Posterior vena cava (tissue), 2 donors: ENCODE measurements at places on chromosomes 4 and X.

GRCh38 chrX:13000301-13000811 is 25.4 kb downstream of the TMSB4X start:
- DNase-seq: no peak

DNA sequence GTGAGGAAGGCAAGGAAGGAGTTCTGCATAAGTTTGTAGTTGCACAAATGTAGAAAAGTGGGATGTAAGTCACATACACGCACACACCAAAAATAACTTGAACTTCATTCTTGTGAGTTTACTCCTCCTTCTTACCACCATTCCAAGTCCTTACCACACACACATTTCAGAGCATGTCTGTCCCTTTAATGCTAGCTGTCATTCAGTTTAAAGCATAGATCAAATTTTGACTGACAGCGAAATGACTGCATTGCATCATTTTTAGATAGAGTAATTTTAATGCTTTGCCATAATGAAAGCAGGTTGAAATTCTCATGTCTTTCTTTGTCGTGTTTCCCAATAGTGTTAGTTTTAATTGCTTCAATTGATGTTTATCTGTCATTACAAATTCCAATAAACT is 629.6 kb upstream of the HTR2C start:
- DNase-seq: no peak

GRCh38 chrX:15853586-15854079 is 980 bp downstream of the AP1S2 start:
- DNase-seq: no peak

- no peak for DNase-seq
Measured at GRCh38 chr4:53599632-53600031, 8.3 kb upstream of the LNX1 start.

- DNase-seq: no peak
Measured at GRCh38 chrX:155056471-155056870, 14.5 kb downstream of the CMC4 start.

DNA sequence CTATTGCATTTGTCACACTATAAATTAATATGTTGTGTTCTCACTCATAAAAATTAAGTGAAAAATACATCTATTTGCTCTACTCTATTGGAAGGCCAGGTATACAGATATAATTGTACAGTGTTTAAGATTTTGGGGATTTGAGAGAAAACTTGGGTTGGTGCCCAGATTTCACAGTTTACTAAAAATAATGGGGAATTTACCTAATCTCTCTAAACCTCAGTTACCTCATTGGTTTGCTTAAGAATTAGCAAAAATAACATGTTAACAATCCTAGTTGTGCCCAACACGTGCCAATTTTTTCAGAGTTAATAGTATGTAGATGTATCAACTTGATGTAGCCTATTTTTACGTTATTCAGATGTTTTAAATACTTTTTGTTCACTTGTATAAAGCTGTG is 1495.3 kb upstream of the PCDH7 start:
- DNase-seq: no peak

DNA sequence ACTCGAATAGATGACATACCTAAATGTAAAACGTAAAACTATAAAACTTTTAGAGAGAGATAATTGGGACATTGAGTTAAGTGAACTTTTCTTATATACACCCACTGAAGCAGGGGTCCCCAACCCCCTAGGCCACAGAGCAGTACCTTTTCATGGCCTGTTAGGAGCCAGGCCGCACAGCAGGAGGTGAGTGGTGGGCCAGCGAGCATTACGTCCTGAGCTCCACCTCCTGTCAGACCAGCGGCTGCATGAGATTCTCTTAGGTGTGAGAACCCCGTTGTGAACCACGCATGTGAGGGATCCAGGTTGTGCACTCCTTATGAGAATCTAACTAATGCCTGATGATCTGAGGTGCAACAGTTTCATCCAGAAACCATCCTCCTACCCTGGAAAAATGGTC is 114.8 kb downstream of the HMX1 start:
- DNase-seq: peak; percentile 64

- DNase-seq: no peak
Measured at GRCh38 chr4:133137571-133137970, 11.5 kb upstream of the PCDH10 start.

DNA sequence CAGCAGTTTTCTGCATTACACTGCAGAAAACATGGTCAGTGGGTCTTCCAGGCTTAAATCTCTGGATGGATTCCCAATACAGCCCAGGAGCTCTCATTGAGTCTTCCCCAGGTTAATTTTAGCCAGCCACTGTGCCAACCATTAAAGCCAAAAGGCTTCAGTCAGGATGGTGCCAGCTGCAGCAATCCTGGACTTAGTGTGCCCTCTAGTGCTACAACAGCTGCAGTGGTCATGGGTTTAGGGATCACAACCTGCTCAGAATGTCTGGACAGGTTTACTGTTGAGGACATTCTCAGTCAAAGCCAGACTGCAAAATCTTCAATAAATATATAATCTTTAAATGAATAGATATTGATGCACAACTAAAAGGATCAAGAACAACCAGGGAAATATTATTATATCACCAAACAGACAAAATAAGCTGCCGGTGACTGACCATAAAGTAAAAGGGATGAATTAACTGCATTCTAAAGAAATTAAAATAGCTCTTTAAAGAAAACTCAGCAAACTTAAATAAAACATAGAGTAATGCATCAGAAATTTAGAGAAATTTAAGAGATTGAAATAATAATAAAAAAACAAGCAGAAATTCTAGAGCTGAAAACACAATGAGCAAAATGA is 639.9 kb downstream of the SPOCK3 start:
- no peak for DNase-seq

DNA sequence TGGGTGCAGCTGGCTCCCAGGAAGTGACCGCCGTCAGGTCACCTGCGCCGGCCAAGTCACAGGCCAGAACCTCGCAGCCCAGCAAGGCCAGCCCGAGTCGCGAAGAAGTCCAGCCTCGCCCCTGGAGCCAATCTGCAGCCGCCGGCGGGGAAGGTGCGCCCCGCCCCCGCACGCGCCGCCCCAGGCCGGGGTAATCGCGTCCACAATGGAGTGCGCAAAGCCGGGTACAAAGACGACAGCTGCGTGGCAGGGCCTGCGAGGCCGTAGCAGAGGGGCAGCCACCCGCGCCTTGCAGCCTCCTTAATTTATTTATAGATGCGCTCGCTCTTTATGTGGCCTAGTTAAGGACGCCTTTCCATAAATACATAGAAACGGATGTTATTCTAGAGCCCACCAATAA is 139.4 kb upstream of the CPEB2 start:
- DNase-seq: peak; percentile 80

DNA sequence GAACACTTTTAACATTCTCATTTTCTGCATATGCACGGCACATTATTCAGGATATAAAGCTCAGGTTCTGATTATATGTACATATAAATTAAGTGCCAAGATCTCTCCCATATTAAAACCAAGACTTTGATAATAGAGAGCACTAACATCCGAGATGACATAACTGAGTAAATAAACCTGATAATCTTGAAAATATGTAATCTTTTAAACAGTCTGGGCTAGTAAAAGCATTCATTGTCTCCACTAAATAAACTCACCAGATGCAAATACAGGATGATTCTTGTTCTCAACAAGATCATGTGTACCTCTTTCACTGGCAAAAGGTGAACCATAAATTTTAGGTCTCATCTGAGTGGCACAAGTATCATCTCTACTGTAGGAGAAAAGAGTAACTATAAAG is 942.2 kb downstream of the TRAM1L1 start:
- DNase-seq: no peak

DNA sequence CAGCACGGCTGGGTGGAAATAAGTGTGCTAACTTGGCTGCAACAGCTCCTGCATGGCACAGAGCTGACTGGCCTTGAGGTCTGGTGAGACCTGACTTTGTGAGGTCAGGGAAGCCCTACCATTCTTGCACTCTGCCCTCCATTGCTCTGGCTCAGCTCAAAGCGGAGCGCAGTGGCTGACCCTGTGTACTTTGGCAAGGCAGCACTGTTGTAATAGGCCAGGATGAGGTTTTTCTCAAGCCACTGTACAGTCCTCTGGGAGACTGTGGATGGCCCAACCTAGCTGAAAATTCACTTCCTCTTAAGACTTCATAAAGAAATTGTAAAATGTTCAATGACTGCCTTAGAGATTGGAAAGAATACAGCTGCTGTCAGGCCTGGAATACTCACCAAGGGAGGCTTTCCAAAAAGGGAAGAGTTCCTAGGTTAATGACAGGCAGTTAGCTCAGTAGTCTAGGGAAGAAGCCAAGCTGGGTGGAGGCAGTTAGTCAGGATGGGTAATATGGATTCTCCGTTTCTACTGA is 129.8 kb downstream of the GUCY2F start:
- no peak for DNase-seq

GRCh38 chrX:46965125-46965758 is 53.0 kb downstream of the JADE3 start:
- no peak for DNase-seq

DNA sequence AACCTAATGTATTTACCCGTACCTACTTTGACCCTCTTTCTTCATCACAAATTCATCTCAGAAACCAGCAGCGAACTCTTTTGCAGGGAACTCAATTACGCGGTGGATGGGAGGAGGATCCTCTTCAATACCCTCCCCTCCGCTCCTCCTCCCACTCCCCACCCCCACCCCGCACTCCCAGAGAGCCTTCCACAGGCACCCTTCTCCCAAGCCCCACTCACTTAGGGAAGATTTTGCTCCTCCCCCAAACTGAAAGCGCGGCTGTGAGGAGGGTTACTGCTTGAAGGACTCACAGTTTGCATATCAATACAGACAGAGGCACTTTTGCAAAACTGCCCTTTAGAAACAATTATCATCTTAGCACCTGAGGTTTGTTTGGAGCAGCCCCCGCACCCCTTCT is 960 bp upstream of the IL1RAPL1 start:
- DNase-seq: no peak

DNA sequence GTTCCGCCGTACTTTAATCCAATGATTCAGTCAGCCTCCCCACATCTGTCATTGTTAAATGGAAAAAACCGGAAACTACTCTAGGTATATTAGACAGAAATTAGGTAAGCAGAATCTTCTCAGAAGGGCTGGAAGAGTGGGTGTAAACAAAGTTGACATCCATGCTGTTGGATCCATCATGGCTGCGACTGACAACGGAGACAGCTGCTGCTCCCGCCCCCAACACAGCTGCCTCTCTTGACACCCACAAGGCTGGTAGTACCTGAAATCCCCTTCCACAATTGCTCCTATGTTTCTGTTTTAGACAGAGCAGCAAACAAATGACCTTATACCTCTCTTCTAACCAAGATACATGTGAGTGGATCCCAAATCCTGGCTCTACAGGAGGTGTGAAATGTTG is 66.6 kb downstream of the RXFP1 start:
- DNase-seq: no peak

GRCh38 chr4:27182211-27182610 is 321.6 kb downstream of the STIM2 start:
- DNase-seq: no peak

DNA sequence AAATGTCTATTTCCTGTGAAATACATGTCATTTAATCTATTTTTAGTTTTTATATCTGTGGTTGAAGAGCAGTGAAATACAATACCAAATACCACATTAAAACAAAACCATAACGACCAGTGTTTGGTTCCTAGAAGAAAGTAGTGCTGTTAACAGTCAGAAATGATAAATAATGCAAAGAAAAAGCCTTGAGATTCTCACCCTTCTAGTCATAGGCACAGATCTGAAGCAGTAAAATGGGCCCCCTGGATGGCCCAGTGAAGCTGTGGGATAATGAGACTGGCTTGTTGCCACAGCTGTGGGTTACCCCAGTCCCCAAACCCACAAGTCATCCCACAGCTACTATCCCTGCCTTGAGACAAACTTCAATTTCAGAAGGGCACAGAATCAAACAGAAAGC is 137.3 kb upstream of the RPL34 start:
- DNase-seq: no peak

GRCh38 chr4:140757232-140757630 is 1.0 kb upstream of the TBC1D9 start:
- DNase-seq: no peak

- no peak for DNase-seq
Measured at GRCh38 chr4:174697896-174698295, 131.2 kb downstream of the GLRA3 start.
